Ovary (tissue), 10 donors: ENCODE measurements at places on chromosomes 3 and 15. TPM values are rescaled to one million over a fixed set of nuclear protein-coding genes. Genes with fewer than 3 reads are reported as not detected.

DNA sequence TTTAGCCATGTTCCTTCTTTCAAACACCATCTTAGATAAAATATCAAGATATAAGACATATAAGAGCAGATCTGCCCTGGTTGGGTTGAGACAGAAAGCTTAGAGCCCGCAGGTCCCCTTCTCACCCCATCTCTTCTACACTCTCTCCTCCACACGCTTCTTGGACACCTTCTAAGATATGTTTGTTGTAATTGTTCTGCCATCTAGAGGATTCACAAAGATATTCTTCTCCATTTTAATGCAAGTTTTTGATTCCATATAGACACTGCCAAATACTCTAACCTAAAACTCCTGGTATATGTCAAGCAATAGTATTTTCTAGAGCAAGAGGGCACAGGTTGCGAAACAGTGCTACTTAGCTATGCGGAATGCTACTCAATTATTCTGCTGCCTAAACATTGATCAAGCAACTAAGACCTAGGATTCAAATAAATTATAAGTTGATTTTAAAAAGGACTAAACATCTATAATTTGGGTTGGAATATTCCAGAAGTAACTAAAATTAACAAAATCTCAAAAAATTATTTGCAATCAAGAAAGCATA, 6.8 kb downstream of the CHRM5 start:
- H3K27ac ChIP-seq: no peak overlapping the region
- H3K27me3 ChIP-seq: no peaks in the 10 kb centered on the region
- H3K4me3 ChIP-seq: no peak overlapping the region
- H3K36me3 ChIP-seq: no peaks in the 10 kb centered on the region

DNA sequence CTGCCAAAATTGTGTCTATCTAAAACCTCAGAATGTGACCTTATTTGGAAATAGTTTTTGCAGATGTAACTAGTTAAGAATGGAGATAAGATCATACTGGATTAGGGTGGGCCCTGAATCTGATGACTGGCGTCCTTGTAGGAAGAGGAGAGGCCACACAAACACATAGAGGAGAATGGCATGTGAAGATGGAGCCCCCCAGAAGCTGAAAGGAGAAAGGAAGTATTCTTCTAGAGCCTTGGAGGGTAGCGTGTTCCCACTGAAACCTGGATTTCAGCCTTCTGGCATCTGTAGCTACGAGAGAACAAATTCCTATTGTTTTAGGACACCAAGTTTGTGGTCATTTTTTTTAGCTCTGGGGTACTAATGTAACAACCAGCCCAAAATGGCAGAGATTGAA, 423.0 kb upstream of the TPM1 start:
- H3K4me3 ChIP-seq: no peak overlapping the region
- no peaks in the 10 kb centered on the region for H3K36me3 ChIP-seq
- no peak for DNase-seq

SEC11A gene
- polyA plus RNA-seq: 227 TPM

IQSEC1 gene
- 20.9 TPM for polyA plus RNA-seq

DNA sequence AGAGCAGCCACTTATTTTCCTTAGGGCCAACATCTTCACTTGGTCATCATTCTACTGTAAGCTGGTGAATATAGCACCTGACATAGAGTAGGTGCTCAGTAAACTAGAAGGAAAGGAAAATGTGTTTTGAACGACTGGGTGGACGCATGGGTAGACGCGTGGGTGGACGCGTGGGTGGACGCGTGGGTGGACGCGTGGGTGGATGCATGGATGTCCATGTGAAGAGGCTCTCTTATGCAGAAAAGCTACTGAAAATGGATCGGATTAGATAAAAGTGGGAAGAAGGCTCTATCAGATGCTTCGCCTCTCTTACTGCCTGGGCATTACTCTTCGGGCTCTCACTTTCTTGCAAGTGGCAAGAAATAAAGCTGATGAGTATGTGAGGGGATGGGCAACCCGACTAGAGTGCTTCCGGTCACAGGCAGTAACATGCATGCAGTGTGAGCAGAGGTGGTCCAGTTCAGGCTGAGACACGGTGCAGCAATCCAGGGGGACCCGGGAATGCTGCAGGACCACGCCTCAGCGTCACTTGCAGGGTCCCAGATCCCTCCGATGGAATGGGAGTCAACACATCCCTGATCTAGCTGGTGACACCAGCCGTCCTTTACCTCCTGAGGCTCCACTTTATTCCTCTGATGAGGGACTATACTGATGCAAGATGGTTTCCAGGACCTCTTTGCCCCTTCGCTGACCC, 138.0 kb upstream of the MEF2A start:
- no peaks in the 10 kb centered on the region for H3K27me3 ChIP-seq
- no peak for DNase-seq
- no peaks in the 10 kb centered on the region for H3K36me3 ChIP-seq
- H3K4me1 ChIP-seq: peaks cover under 1% of the 10 kb centered on the region

GRCh38 chr3:72397586-72397985, 450.7 kb downstream of the SHQ1 start:
- no peak overlapping the region for H3K27ac ChIP-seq
- no peaks in the 10 kb centered on the region for H3K36me3 ChIP-seq
- DNase-seq: no peak
- H3K4me1 ChIP-seq: peaks cover 4% of the 10 kb centered on the region
- no peaks in the 10 kb centered on the region for H3K27me3 ChIP-seq

GRCh38 chr15:46420990-46421389, 786.2 kb downstream of the SQOR start:
- no peaks in the 10 kb centered on the region for H3K36me3 ChIP-seq
- no peak for DNase-seq
- H3K4me1 ChIP-seq: no peaks in the 10 kb centered on the region
- H3K27me3 ChIP-seq: no peaks in the 10 kb centered on the region
- no peak overlapping the region for H3K27ac ChIP-seq

ERC2 gene
- polyA plus RNA-seq: 1.2 TPM

DNA sequence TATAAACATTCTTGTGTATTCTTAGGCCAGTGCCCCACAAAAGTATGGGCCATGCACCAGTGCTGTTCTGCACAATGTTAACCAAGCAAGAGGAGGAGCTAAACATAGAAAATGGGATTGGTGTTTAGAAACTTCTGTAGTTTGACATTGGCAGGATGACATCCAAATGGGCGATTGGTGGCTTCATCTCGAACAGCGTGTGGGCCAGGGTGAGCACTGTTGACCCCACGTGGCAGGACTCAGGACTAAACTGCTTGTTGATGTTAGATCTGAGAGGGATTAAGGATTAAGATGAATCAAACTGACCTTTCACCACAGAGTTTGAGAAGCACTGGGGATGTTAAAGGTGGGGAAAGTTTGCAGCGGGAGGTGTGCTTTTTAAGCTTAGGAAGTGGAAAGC, 31.9 kb downstream of the ZNF710 start:
- DNase-seq: no peak
- no peaks in the 10 kb centered on the region for H3K27me3 ChIP-seq
- H3K36me3 ChIP-seq: no peaks in the 10 kb centered on the region
- H3K4me3 ChIP-seq: no peak overlapping the region
- H3K4me1 ChIP-seq: peaks cover 20% of the 10 kb centered on the region
- H3K27ac ChIP-seq: no peak overlapping the region

XPC gene
- 36.2 TPM for polyA plus RNA-seq

PP2D1 gene
- polyA plus RNA-seq: not detected

- no peaks in the 10 kb centered on the region for H3K27me3 ChIP-seq
- no peak overlapping the region for H3K27ac ChIP-seq
- H3K4me1 ChIP-seq: peaks cover 4% of the 10 kb centered on the region
- no peaks in the 10 kb centered on the region for H3K36me3 ChIP-seq
- H3K4me3 ChIP-seq: no peak overlapping the region
- no peak for DNase-seq
These were observed 21.9 kb downstream of the PIF1 start for GRCh38 chr15:64803526-64803925.

GRCh38 chr3:11076711-11077110, 77.6 kb upstream of the HRH1 start:
- no peak overlapping the region for H3K4me3 ChIP-seq
- H3K27ac ChIP-seq: no peak overlapping the region
- H3K27me3 ChIP-seq: no peaks in the 10 kb centered on the region
- no peaks in the 10 kb centered on the region for H3K4me1 ChIP-seq
- H3K36me3 ChIP-seq: no peaks in the 10 kb centered on the region

CIDEC gene
- not detected for polyA plus RNA-seq

EPHA3 gene
- 4.2 TPM for polyA plus RNA-seq

DNA sequence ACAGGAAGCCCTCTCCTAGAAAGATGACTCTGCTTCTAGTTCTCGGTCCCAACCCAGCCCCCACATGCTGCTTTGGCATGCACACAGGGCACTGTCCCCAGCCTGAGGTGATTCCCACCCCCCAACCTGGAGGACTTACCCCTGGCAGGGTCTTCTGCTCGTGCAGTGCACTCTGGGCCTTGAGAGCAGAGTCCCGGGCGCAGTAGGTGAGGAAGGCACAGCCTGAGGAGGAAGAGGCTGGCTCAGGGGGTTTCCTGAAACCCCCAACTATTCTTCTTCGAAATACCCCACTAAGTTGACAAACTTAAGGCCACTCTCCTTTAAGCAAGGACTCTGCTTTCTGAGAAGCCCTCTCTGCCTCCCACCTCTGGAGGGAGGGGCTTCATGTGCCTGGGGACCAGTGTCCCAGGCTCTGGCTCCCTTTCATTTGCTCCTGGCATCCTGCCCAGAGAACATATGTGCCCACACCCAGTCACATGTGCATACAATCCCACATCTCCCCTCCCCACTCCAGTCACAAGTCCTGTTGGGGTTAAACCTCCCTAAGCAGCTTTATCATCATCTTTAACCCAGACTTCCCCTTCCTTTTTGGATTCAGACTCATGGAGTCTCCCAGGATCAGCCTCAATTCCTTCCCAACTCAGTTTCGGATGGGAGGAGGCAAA, 4.1 kb downstream of the CELF6 start:
- peaks cover 8% of the 10 kb centered on the region for H3K4me1 ChIP-seq

- no peaks in the 10 kb centered on the region for H3K27me3 ChIP-seq
- no peaks in the 10 kb centered on the region for H3K36me3 ChIP-seq
- no peak for DNase-seq
- no peak overlapping the region for H3K4me3 ChIP-seq
- no peak overlapping the region for H3K27ac ChIP-seq
- H3K4me1 ChIP-seq: no peaks in the 10 kb centered on the region
These were observed 3.5 kb downstream of the TEX55 start for GRCh38 chr3:119149484-119149883.

DNA sequence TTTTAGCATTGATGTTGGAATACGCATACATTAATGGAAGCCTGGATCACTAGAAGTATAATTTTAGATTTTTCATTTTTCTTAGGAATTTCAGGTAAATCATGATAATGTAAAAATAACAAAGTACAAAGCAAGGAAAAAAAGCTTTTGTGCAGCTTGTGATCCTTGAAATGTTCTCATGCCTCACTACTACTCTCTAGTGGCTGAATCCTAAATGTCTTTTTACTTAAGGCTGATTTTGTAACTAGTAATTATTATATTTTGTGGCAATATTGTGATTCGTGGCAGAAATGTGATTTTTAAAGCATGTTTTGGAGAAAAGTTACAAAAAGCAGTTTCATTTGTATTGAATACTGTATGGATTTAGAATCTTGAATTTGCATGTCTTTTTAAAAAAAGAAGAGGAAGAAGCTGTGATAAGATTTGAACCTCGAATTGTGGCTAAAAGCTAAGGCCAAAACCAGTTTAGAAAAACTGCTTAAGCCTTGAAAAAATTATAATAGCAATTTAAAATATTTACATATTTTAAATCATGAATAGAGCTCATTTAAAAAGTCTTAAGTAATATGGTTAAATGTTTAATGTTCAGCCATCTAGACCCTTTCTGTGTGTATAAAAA, 39.0 kb downstream of the U2SURP start:
- H3K4me3 ChIP-seq: no peak overlapping the region
- H3K36me3 ChIP-seq: no peaks in the 10 kb centered on the region
- H3K4me1 ChIP-seq: no peaks in the 10 kb centered on the region
- H3K27ac ChIP-seq: no peak overlapping the region
- DNase-seq: no peak
- no peaks in the 10 kb centered on the region for H3K27me3 ChIP-seq

- no peak overlapping the region for H3K4me3 ChIP-seq
- no peaks in the 10 kb centered on the region for H3K36me3 ChIP-seq
- no peaks in the 10 kb centered on the region for H3K27me3 ChIP-seq
- no peaks in the 10 kb centered on the region for H3K4me1 ChIP-seq
- no peak overlapping the region for H3K27ac ChIP-seq
These were observed 64.3 kb downstream of the LEO1 start for GRCh38 chr15:51907136-51907862.

GRCh38 chr15:39041979-39042495, 477.4 kb upstream of the RASGRP1 start:
- H3K4me3 ChIP-seq: no peak overlapping the region
- no peak overlapping the region for H3K27ac ChIP-seq
- no peak for DNase-seq
- no peaks in the 10 kb centered on the region for H3K27me3 ChIP-seq
- no peaks in the 10 kb centered on the region for H3K4me1 ChIP-seq

MEX3B gene
- 7.6 TPM for polyA plus RNA-seq

DNA sequence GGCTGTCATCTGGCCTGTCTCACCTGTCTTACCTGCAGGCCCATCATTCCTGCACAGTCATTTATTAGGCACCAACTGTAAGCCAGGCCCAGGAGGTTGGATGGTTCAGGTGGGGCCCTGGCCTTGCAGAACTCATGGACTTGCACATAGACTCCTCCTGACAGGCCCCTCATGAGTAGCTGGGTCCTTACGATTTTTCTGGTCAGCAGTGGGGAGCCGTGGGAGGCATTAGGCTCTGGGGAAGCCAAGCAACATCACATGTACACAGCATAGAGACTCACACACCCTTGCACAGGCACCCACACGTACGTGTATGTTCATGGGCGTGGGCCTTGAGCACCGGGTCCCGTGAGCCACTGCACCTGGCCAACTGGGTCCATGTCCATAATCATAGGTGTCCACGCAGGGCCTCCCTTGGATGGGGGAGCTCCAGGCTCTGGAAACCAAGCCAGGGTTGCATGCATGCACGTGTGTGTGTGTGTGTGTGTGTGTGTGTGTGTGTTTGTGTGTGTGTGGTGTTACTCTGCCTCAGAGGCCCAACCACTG, 20.3 kb downstream of the CISH start:
- peaks cover 10% of the 10 kb centered on the region for H3K4me1 ChIP-seq
- no peak overlapping the region for H3K27ac ChIP-seq
- no peaks in the 10 kb centered on the region for H3K36me3 ChIP-seq
- H3K27me3 ChIP-seq: no peaks in the 10 kb centered on the region
- DNase-seq: no peak

- H3K4me3 ChIP-seq: no peak overlapping the region
- H3K27me3 ChIP-seq: no peaks in the 10 kb centered on the region
- H3K36me3 ChIP-seq: no peaks in the 10 kb centered on the region
- H3K4me1 ChIP-seq: peaks cover 28% of the 10 kb centered on the region
- H3K27ac ChIP-seq: no peak overlapping the region
- DNase-seq: peak; percentile 26
These were observed 18.5 kb downstream of the FSTL1 start for GRCh38 chr3:120432150-120432860.

ACSBG1 gene
- polyA plus RNA-seq: 0.45 TPM

SYNPR gene
- polyA plus RNA-seq: not detected

ANKRD34C gene
- polyA plus RNA-seq: 0.20 TPM
